Psoas muscle (tissue), 8 donors: ENCODE measurements at places on chromosomes 2 and 18.

DNA sequence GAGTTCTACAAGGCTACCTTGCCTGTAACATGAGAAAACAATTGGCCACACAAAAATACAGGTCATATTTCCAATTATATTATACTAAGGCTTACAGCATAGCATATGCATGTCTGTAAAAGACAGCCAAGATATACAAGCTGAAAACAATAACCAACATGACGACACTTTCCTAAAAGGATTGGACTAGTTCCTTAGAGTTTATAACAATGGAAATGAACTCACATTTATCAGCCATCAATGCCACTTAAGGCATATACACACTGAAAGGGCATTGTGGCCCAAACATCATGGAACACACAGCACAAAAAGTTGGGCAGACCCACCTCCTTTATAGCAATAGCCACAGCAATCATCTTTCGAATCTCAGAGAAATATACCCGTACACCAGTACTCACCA lies 52.0 kb downstream of the SLC40A1 start:
- no peak for DNase-seq
- no peaks in the 10 kb centered on the region for H3K27me3 ChIP-seq
- no peak overlapping the region for H3K27ac ChIP-seq

- DNase-seq: no peak
- no peak overlapping the region for H3K27ac ChIP-seq
- H3K27me3 ChIP-seq: no peaks in the 10 kb centered on the region
Observed at GRCh38 chr18:40855661-40856060, 1099.4 kb upstream of the PIK3C3 start.

DNA sequence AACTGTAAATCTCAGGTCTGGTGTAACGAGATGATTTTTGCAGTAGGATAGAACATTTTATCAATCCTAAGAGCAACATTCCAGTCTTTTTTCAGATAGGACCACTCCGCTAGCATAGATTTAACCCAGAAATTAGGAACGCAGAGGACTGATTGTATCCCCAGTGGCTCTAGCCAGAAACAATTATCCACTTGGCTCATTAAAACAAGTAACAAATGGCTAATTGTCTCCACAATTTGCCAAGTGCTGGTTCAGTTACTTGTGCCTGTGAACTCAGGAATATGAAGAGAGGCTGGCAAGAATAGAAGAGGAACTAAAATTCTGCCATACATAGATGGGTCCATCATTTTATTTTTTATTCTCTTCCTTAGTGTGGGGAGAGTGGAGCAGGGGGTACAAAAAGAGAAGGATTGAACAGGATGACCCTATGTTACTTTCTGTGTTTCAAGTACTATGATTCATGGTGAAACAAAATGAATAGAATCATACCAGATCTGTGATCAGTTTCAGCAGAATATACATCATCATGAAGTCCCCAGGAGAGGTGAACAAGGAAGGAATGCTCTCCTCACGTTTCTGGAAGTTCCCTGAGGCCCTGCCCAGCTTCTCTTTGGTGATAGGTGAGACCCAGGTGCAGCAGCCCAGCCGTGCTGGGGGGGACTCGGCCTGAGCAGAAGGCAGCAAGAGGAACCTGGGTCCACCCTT lies 121.6 kb downstream of the ARL4C start:
- no peak for DNase-seq
- H3K27me3 ChIP-seq: no peaks in the 10 kb centered on the region
- no peak overlapping the region for H3K4me3 ChIP-seq
- H3K36me3 ChIP-seq: no peaks in the 10 kb centered on the region
- H3K4me1 ChIP-seq: no peaks in the 10 kb centered on the region
- H3K27ac ChIP-seq: no peak overlapping the region

DNA sequence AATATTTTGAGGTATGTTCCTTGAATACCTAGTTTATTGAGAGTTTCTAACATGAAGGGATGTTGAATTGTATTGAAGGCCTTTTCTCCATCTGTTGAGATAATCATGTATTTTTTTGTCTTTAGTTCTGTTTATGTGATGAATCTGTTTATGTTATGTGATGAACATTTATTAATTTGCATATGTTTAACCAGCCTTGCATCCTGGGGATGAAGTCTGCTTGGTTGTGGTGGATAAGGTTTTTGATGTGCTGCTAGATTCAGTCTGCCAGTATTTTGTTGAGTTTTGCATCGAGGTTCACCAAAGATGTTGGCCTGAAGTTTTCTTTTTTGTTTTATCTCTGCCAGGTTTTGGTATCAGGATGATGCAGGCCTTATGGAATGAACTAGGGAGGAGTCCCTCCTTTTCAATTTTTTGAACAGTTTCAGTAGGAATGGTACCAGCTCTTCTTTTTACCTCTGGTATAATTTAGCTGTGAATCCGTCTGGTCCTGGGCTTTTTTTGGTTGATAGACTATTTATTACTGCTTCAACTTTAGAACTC lies 71.9 kb downstream of the EPC2 start:
- H3K36me3 ChIP-seq: no peaks in the 10 kb centered on the region
- no peaks in the 10 kb centered on the region for H3K27me3 ChIP-seq
- H3K27ac ChIP-seq: no peak overlapping the region
- H3K4me3 ChIP-seq: no peak overlapping the region
- H3K4me1 ChIP-seq: peaks cover 21% of the 10 kb centered on the region

- H3K27me3 ChIP-seq: no peaks in the 10 kb centered on the region
- H3K36me3 ChIP-seq: no peaks in the 10 kb centered on the region
- peaks cover 22% of the 10 kb centered on the region for H3K4me1 ChIP-seq
- no peak for DNase-seq
Observed at GRCh38 chr2:206368933-206369569, 74.3 kb upstream of the ADAM23 start.

DNA sequence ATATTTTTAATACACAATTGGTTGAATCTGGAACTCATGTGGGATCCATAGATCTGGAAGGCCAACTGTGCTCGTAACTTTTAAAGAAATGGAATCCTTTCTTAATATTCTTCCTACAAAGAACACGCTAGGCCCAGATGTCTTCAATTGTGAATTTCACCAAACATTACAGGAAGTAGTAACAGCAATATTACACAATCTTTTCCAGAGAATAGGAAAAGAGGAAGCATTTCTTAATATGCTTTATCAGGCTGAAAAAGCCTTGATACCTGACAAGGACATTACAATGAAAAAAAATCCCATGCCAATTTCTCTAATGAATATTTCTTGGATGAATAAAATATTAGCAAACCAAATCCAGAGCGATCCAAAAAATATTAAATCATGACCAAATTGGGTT lies 80.3 kb upstream of the HAAO start:
- no peaks in the 10 kb centered on the region for H3K36me3 ChIP-seq
- H3K27ac ChIP-seq: peak overlapping the region; percentile 46
- peaks cover 12% of the 10 kb centered on the region for H3K4me1 ChIP-seq

- no peak overlapping the region for H3K27ac ChIP-seq
- H3K4me1 ChIP-seq: no peaks in the 10 kb centered on the region
- no peak overlapping the region for H3K4me3 ChIP-seq
- no peaks in the 10 kb centered on the region for H3K36me3 ChIP-seq
- no peak for DNase-seq
- H3K27me3 ChIP-seq: peaks cover 6% of the 10 kb centered on the region
Observed at GRCh38 chr18:22102953-22103646, 66.3 kb upstream of the GATA6 start.

GRCh38 chr18:12990967-12991820 lies at the start of gene CEP192:
Gene CEP192, plus strand, starts transcription at chr18:12991362. Its CDS starts 8,063 bp downstream, at chr18:12999425.
- DNase-seq: peak; percentile 97
- H3K4me1 ChIP-seq: peaks cover 34% of the 10 kb centered on the region
- peak within 1 kb of the TSS; percentile 87 for H3K27ac ChIP-seq
- H3K4me3 ChIP-seq: peak within 1 kb of the TSS; percentile 90
- H3K27me3 ChIP-seq: no peaks in the 10 kb centered on the region

- H3K27me3 ChIP-seq: no peaks in the 10 kb centered on the region
- H3K4me1 ChIP-seq: no peaks in the 10 kb centered on the region
- no peak for DNase-seq
- no peaks in the 10 kb centered on the region for H3K36me3 ChIP-seq
Observed at GRCh38 chr18:24115628-24116027, 23.2 kb upstream of the CABYR start.

GRCh38 chr2:44825702-44826101 lies 115.8 kb upstream of the SIX3 start:
- no peaks in the 10 kb centered on the region for H3K4me1 ChIP-seq
- no peak for DNase-seq
- H3K36me3 ChIP-seq: no peaks in the 10 kb centered on the region
- H3K27ac ChIP-seq: no peak overlapping the region
- H3K27me3 ChIP-seq: no peaks in the 10 kb centered on the region

DNA sequence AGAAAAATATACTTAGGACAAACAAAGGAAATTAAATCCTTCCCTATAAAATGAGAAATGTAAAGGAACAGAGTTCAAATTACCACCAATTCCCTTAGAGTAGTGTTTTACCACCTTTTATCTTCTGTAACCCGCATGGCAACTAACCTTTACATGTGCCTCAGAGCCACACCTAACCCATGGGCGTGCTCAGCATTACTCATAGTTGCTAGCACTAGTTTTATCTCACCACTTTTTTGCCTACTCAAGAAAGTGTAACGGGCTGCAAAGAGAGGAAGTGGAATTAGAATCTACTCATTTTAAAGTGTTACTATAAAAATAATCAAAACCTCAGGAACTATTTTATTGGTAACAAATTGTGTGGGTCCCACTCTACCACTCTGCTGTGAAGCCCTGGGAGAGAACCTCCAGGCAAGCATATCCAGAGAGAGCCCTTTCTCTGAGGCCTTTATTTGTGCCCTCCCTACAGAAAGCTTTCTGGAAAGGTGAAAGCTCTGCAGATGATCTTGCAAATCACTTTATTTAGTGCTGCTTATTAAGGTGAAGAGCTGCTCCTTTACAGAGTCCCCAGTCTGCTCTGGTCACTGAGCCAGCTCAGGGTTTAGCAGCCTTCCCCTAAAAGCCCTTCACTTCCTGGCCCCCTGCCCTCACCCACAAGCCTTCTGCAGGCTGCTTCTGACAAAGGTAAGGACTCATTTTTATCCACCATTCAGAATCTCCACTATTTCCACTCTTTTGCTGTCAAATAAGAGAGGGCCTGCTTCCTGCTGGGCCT lies 98.8 kb downstream of the TRABD2A start:
- no peaks in the 10 kb centered on the region for H3K27me3 ChIP-seq
- H3K4me3 ChIP-seq: no peak overlapping the region
- no peaks in the 10 kb centered on the region for H3K4me1 ChIP-seq
- H3K27ac ChIP-seq: no peak overlapping the region
- H3K36me3 ChIP-seq: no peaks in the 10 kb centered on the region
- no peak for DNase-seq

DNA sequence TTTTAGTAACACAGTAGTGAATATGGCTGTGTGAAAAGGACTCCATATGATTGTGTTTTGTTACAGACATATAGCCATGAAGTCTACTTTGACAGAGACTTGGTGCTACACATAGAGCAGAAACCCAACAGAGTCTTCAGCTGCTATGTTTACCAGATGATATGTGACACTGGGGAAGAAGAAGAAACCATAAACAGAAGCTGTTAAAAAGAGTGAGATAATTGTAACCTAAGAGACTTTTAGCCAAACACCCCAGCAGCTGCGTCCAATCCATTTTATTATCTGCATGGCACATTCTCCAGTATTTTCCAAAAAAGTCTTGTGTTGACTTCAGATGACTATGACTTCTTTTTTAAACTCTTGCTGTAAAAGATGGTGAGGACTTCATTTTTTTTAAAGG lies 41.4 kb upstream of the CYBRD1 start:
- no peaks in the 10 kb centered on the region for H3K4me1 ChIP-seq
- peaks cover 4% of the 10 kb centered on the region for H3K36me3 ChIP-seq
- no peak for DNase-seq

GRCh38 chr2:236105955-236106607 lies 62.1 kb downstream of the GBX2 start:
- no peaks in the 10 kb centered on the region for H3K36me3 ChIP-seq
- H3K4me3 ChIP-seq: no peak overlapping the region
- no peak overlapping the region for H3K27ac ChIP-seq

GRCh38 chr2:174744111-174744510 lies 20.2 kb downstream of the CHRNA1 start:
- no peak overlapping the region for H3K27ac ChIP-seq
- H3K27me3 ChIP-seq: no peaks in the 10 kb centered on the region
- H3K36me3 ChIP-seq: peaks cover 33% of the 10 kb centered on the region
- DNase-seq: no peak
- H3K4me3 ChIP-seq: no peak overlapping the region
- H3K4me1 ChIP-seq: no peaks in the 10 kb centered on the region

DNA sequence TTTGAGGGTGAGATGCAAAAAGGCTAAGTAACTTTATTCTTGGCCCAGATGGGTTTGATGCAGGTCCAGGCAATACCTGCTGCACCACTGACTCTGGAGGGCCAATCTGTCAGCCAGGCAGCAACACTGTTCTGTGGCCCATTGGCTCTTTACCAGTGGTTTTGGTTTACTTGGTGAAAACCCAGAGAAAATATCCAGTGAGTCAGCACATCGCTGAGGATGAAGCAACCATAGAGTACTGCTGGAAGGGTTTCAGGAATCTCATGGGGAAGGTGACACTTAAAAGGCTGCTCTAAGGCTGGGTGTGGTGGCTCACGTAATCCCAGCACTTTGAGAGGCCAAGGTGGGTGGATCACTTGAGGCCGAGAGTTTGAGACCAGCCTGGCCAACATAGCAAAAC lies 192.5 kb upstream of the FAM98A start:
- no peak overlapping the region for H3K4me3 ChIP-seq
- no peaks in the 10 kb centered on the region for H3K36me3 ChIP-seq
- no peaks in the 10 kb centered on the region for H3K27me3 ChIP-seq
- no peak overlapping the region for H3K27ac ChIP-seq
